ENCODE measurements at places on chromosomes 16 and 17.
A peak's percentile ranks its signal among the peaks of the same experiment; 100 is the strongest.

- DNase-seq = peak; percentile 43
Observed at GRCh38 chr17:75517297-75517865, 1.1 kb downstream of the TSEN54 start.

- DNase-seq = no peak
Observed at GRCh38 chr17:48749621-48750553, 21.3 kb upstream of the HOXB13 start.

- no peak for DNase-seq
Observed at GRCh38 chr16:85767531-85767930, 16.6 kb upstream of the C16orf74 start.

DNA sequence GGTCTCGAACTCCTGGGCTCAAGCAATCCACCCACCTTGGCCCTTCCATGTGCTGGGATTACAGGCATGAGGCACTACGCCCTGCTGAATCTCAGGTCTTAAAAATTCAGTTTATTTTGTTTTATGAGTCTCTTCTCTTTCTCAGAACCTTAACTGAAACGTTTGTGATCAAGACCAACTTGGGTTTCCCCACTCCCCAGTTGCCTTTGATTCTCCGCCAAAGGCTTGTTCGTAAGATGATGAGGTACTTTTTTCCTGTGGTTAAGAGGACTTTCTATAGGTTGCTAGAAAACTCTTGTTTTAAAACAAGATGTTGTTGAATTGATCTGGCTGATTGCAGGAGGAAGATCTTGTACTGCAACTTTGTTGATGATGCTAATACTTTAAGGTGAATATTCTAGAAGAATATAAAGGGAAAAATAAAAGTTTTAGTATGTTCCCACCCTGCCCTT, 11.7 kb downstream of the ABCC1 start:
- peak; percentile 91 for DNase-seq

DNA sequence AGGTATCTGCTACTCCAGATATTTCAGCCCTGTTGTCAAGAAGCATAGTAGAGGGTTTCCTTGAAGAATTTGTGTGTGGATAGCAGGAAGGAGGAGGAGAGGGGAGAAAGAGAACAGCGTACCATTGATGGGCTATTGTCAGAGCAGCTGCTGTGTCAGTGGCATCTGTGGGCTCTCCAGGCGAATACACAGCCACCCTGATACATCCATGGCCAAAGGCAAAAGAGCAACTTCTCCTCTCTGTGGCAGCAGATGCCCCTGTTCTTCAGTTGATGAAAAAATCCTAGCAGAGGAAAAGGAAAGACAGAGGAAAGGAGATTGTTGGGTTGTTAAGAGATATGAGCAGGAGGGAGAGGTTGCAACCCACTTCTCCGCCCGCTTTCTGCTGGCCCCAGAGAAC, 12.2 kb upstream of the KCNJ2 start:
- DNase-seq = no peak

DNA sequence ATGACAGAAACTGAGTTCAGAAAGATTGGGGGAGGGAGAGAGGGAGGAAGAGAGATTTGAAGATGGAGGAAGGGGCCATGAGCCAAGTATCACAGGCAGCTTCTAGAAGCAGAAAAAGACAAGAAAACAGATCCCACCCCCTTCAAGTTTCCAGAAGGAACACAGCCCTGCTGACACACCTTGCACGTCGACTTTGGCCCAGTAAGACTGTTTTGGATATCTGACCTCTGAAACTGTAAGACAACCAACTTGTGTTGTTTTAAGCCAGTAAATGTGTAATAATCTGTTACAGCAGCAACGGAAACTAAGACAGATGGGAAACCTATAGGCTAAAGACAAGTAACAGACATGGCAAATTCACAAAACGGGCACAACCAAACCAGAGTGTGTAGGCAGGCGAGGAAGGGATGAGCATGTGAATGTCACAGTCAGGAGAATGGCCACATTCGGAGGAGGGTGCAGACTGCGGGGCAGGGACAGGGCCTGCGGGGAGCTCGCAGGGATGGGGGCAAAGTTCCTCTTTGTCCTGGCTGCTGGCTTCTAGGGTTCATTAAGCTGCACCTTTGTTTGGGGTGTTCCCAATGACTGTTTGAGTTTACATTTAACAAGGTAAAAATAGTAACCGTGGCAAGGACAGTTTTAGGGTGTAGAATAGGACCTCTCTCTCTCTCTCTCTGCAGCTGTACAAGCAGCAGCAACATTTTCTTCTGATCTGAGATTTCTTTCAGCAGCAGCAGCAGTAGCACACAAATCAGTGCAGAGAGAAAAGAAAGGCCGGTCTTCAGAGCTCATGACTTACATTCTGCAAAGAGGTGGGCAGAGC, 18.3 kb upstream of the ATP2C2 start:
- no peak for DNase-seq

GRCh38 chr16:4803401-4803844, 990 bp upstream of the ROGDI start:
- no peak for DNase-seq

DNA sequence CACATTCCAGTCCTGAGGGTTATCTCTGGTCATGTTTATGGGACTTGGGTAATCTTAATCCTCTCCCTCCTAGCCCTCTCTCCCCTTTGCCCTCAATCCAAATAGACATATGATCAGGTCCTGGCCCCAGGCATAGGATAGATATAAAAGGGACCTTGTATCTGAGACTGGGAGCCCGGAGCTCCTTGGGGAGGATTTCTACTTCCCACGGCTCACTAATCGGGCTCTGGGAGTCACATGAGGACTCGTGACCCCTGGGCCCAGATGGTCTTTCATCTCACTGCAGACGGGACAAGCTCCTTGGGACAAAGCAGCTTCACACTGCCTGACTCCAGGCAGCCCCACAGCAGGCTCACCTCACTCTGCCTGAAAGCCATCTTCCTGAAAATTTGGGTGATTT, 57.8 kb upstream of the LYRM9 start:
- no peak for DNase-seq

DNA sequence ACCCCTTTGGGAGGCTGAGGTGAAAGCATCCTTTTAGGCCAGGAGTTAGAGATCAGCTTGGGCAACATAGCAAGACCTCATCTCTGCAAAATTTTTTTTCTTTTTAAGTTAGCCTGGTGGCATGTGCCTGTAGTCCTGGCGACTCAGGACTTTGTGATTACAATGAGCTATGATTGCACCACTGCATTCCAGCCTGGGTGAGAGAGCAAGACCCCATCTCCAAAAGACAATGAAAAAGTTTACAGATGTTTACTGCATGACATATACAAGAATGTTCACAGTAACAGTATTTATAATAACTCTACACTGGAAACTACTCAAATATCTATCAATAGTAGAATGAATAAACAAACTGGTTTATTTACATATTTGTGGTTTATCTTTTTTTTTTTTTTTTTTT, 33.1 kb upstream of the CCL22 start:
- DNase-seq = no peak

GRCh38 chr17:9339958-9340357, 235.7 kb downstream of the STX8 start:
- DNase-seq = no peak

GRCh38 chr17:50634224-50634914, at the start of gene ABCC3:
Gene ABCC3, plus strand, starts transcription at chr17:50634881. Its CDS starts 56 bp downstream, at chr17:50634937.
- DNase-seq = no peak

DNA sequence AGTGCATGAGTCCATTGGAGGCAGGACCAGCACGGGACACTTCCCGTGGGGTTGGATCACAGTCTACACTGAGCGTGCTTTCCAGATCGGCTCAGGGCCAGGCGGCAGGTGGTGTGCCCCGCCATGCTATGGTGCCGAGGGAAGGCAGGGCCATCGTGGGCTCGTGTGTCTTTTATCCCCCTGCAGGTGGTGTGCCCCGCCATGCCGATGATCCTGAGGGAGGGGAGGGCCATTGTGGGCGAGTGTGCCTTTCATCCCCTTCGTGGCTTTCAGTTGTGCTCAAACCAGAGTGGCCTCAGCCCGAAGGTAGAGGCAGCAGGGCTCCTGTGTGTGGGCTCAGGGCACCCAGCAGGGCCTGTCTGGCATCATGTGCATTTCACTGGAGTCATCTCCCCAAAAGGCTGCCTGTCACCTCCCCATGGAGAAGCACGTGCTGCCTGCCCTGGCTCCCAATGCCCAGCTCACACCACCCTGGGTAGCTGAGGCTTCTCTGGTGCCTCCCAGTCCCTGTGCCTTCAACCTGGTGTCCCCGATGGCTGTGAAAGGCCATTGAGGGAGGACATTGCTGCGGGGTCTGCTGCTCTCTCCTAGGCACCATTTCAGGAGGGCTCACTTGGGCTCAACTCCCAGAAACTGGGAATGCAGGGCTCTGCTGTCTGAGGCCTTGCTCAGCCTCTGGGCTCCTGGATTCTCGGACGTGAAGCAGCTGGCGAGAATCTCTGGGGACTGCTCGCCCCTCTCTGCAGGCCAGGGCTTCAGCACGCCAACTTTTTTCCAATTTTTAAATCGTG, 207.6 kb downstream of the NPIPB11 start:
- no peak for DNase-seq

DNA sequence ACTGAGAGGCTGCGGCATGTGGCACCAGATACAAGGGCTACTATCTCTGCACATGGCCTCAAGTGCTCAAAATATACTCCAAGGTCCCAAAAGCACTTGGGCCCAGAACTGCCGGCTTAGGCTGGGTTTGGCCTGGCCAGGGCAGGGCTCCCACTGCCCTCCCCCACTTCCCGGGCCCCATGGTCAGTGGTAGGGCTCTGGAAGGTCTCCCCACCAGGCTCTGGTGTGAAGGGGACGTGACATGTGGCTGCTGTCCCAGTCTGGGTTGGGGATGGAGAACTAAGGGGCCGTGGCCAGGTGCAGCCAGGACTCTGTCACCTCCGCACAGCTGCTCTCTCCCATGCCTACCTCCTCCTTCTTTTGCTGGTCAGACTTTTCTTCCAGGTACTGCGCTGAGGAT, 5.7 kb upstream of the PAM16 start:
- DNase-seq = no peak

GRCh38 chr16:80231888-80232287, 308.9 kb upstream of the DYNLRB2 start:
- DNase-seq = no peak

- DNase-seq = peak; percentile 79
Observed at GRCh38 chr16:22321340-22322001, 24.3 kb downstream of the POLR3E start.

GRCh38 chr16:14109077-14109775, 38.1 kb downstream of the MRTFB start:
- DNase-seq = no peak

DNA sequence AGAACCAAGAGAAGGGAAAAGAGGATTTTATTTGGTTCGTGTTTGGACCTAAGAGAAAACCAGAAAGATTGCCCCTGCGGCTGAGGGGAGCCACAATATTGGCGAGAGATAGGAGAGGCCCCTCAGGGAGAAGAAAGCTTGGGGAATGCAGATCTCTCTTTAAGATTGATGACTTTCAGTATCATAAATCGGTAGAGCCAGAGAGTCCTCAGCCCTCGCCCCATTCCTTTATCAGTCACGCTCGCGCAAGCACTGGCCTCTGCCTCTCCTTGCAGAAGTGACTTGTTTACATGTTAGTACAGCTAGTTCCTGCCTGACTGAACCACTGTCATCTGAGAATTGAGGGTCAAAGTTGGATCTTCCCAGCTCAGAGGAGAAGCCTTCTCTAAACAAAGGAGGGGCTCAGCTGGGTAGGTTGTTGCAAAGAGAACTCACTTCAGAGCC, 21.5 kb upstream of the KRT19 start:
- DNase-seq = no peak

DNA sequence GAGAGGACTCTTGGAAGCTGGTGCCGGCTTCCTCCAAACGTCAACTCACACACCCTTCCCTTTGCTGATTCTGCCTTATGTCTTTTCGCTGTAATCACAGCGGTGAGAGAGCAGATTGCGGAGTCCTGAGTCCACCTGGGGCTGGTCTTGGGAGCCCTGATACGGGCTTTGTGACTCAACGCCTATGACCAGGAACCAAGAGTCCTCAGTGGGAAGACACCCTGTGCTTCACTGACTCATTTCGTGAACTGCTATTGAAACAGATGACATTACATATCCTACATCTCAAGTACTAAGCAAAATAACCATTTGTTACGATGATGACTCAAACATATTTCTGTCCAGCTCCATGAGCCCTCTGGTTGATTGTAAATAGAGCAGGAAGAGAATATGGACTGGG, 90.7 kb upstream of the CREBBP start:
- no peak for DNase-seq

- no peak for DNase-seq
Observed at GRCh38 chr16:30622455-30623032, 12.4 kb upstream of the ZNF689 start.
